ENCODE measurements at places on chromosomes 16 and 17. TPM values are rescaled to one million over a fixed set of nuclear protein-coding genes. Genes with fewer than 3 reads are reported as not detected.

Gene MYOCD
- total RNA-seq = 18.2 TPM

Gene METRNL
- total RNA-seq = 133 TPM

Gene ITGA2B
- total RNA-seq = 0.37 TPM

Gene NUPR1
- total RNA-seq = 52.2 TPM

Gene PRSS22
- total RNA-seq = 0.78 TPM

Gene FBXO39
- not detected for total RNA-seq

Gene CD68
- 74.0 TPM for total RNA-seq

Gene KCNJ2
- 17.6 TPM for total RNA-seq

Gene SNX20
- total RNA-seq = 0.52 TPM

Gene SLC35B1
- 43.1 TPM for total RNA-seq

Gene KIF2B
- not detected for total RNA-seq

Gene GPR142
- not detected for total RNA-seq

Gene TRPV3
- total RNA-seq = 1.5 TPM

Gene FMNL1
- total RNA-seq = 5.4 TPM

Gene SLC12A3
- total RNA-seq = not detected

Gene SDR42E2
- total RNA-seq = not detected

All from left colon (tissue), 2 donors.